ENCODE measurements at places on chromosomes 7 and 10.

- H3K36me3 ChIP-seq = peaks cover 1% of the 10 kb centered on the region
- peak overlapping the region; percentile 99 for H3K4me3 ChIP-seq
- H3K4me1 ChIP-seq = peaks cover 75% of the 10 kb centered on the region
- H3K27ac ChIP-seq = no peak overlapping the region
- H3K27me3 ChIP-seq = no peaks in the 10 kb centered on the region
Measured at GRCh38 chr10:30346615-30347014, 2.5 kb downstream of the MTPAP start.

DNA sequence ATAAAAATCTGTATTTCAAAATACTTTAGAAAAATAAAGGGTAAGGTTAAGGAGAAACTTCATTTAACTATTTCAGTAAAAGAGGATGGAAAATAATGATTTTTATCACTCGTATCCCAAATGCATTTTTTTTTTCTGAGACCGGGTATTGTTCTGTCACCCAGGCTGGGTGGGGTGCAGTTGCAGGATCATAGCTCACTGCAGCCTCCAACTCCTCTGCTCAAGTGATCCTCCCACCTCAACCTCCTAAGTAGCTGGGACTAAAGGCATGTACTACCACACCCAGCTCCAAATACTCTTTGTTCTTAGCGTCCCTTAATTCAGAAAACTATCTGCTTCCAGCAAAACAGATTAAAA is 11.8 kb downstream of the KMT2C start:
- DNase-seq = no peak
- H3K4me1 ChIP-seq = peaks cover 81% of the 10 kb centered on the region
- no peak overlapping the region for H3K27ac ChIP-seq
- no peaks in the 10 kb centered on the region for H3K27me3 ChIP-seq
- peaks cover 7% of the 10 kb centered on the region for H3K36me3 ChIP-seq
- no peak overlapping the region for H3K4me3 ChIP-seq

- no peaks in the 10 kb centered on the region for H3K36me3 ChIP-seq
- H3K27ac ChIP-seq = no peak overlapping the region
- no peaks in the 10 kb centered on the region for H3K4me1 ChIP-seq
- no peak for DNase-seq
Measured at GRCh38 chr7:14023838-14024237, 34.4 kb upstream of the ETV1 start.

- H3K36me3 ChIP-seq = peaks cover 9% of the 10 kb centered on the region
- no peak for DNase-seq
- H3K4me1 ChIP-seq = peaks cover 78% of the 10 kb centered on the region
- H3K4me3 ChIP-seq = no peak overlapping the region
- H3K27ac ChIP-seq = peak overlapping the region; percentile 53
- H3K27me3 ChIP-seq = no peaks in the 10 kb centered on the region
Measured at GRCh38 chr7:158805937-158806336, 23.4 kb downstream of the ESYT2 start.

- H3K27ac ChIP-seq = no peak overlapping the region
- no peak overlapping the region for H3K4me3 ChIP-seq
- no peaks in the 10 kb centered on the region for H3K36me3 ChIP-seq
- peaks cover 6% of the 10 kb centered on the region for H3K27me3 ChIP-seq
- H3K4me1 ChIP-seq = no peaks in the 10 kb centered on the region
- DNase-seq = no peak
Measured at GRCh38 chr10:50152792-50153272, 85.1 kb downstream of the WASHC2A start.
